ENCODE measurements at places on chromosomes 12 and 14. TPM values are rescaled to one million over a fixed set of nuclear protein-coding genes. Genes with fewer than 3 reads are reported as not detected.

- no peak for DNase-seq
Measured at GRCh38 chr12:52813885-52814709, at the start of gene KRT4. Gene KRT4 (minus strand): TSS chr12:52814116. CDS start chr12:52814058, 58 bp downstream.

DNA sequence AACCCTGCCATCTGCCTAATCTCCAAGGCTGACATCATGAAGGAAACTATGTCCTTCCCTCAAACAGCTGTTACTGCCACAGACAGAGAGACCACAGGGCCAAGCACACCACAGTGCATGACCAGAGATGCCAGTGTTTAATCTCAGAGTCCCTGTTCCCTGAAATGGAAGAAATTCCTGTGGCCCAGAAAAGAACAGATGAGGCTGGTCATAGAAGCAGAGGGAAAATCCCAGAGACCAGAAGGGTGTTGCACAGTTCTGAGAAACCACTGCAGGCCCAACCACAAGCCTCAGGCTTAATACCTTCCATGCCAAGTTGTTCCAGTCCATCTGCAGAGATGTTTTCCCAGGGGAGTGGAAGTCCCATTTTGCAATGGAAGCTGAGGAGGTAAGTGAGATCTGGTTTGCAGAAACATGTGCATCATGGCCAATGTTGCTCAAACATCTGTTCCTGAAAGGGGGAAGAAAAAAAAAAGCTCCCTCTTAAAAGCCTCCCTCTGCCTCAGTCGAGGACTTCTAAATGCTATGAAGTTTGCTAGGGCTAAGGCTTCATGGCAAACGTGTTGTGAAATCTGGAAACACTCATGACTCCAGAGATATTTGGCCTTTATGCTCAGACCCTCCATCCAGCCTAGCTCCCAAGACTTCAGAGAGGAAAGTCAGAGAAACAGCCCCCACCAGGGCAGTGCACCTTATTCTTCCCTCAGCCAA is 98.6 kb downstream of the SCARB1 start:
- DNase-seq = no peak

The ZFYVE1 gene
- 23.4 TPM for polyA plus RNA-seq

GRCh38 chr12:118682656-118683055 is 298.7 kb upstream of the SRRM4 start:
- no peak for DNase-seq

The SUSD6 gene
- 22.8 TPM for polyA plus RNA-seq

DNA sequence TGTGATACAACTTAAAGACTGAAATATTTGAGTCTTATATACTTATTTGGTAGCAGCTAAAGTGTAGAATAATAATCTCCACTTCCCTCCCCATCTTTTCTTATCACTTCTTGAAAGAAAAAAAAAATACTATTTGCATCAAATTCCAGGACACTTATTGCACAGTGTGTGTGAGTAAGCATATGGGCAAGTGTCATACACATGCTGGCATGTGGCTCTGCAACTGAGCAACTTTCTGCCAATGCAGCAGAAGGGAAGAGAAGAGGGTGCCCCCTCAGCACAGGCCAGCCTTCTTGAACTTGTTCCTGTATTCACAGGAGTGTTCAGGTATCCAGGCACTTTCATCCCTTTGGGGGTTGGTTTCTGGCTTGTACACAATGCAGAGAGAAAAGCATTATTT is 145.8 kb downstream of the CPNE8 start:
- DNase-seq = no peak

Data from renal pelvis (tissue), 12 donors.